Right lobe of liver (tissue), 6 donors: ENCODE measurements at places on chromosomes 3 and 15. TPM values are rescaled to one million over a fixed set of nuclear protein-coding genes. Genes with fewer than 3 reads are reported as not detected.

DNA sequence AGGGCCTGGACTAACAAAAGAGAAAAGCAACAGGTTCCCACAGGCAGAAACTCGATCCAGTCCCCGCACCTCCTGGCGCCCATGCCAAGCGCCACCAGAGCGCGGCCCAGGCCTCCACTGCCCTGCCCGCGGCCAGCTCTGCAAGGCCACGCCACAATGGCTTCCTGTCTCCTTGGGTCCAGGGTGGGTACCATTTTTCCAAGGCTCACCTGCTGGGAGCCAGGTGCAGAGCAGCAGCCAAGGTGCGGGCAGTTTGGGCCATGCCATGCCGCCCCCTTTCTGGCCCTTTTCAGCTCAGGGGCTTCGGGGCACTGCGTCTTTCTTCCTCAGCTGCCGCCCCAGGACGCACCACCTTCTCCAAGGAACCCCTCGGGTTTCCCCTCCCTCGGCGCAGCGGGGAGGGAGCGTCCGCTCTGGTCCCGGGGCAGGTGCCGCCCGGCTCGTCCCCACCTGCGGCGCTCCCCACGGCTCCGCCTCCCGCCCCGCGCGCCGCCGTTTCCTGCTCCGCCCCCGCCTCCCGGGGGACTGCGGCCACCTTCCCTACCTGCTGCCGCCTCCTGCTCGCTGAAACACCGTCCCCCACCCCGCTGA, at the start of gene ILDR1:
Gene ILDR1 (minus strand): TSS at position 437 of the 591 bp plus-strand sequence. CDS start 170 bp downstream, at position 267.
- H3K36me3 ChIP-seq, result no peaks in the 10 kb centered on the region
- no peaks in the 10 kb centered on the region for H3K4me1 ChIP-seq
- H3K4me3 ChIP-seq, result peak within 1 kb of the TSS; percentile 40
- H3K27ac ChIP-seq, result no peak within 1 kb of the TSS

- peak; percentile 75 for DNase-seq
- no peaks in the 10 kb centered on the region for H3K36me3 ChIP-seq
- H3K27me3 ChIP-seq, result no peaks in the 10 kb centered on the region
These were observed 41.0 kb downstream of the ABHD2 start for GRCh38 chr15:89129123-89129815.

DNA sequence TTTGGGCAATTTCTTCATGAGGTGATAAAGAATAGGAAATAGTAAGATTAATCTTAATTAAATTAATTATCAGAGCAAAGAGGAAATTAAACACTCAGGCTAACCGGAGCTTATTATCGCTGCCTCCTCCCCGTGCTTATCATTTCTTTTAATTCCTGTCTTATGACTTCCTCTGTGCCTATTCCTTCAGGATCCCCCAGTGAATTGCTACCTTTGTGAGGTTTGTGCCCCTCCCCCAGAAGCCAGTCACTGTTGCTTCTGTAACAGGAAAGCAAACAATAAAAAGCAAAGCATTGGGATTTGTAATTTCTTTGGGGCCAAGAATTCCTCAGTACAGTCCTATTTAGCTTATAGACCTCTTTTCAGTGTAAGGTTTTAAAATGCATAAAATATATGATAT, 164.5 kb downstream of the CADPS start:
- H3K4me3 ChIP-seq, result no peak overlapping the region
- no peaks in the 10 kb centered on the region for H3K36me3 ChIP-seq

DNA sequence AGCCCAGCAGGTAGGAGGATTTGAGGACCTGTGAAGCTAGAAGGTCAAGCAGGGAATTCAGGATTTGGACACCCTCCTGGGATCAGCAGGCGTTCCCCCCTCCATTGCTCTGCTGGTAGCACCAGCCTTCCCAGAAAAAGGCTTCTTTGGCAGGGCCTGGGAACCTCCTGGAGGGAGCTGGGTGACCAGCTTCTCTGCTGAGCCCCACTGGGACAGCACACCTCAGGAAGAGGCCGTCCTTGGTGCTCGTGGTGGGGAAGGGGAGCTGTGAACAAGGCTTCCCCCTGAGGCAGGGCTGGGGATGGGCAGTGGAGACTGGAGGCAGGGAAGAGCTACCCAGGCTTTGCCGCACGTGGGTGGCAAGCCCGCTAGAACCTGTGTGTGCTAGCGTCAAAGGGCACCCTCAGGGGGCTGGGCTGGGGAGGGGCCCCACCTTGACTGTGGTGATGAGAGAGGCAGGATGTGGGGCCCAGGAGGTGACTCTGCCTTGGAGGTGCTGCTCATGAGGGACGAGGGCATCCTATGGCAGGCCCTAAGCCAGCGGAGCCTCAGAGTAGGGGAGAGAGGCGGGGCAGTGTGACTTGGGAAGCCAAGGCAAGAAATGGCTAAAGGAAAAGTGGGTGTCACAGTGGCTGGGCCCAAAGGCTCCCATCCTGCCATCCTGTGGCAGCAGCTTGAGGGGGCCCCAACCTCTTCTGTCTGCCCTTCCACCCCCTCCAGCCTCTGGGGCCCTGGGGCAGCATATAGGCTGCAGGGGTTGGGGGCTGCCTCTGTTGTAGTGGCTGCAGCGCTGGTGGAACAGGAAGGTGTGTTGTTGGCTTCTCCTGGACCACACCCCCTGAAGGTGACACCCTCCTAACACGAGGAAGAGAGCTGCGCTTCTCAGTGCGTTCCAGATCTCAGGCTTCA, 20.7 kb downstream of the KLF13 start:
- H3K4me3 ChIP-seq, result no peak overlapping the region
- no peak for DNase-seq
- no peaks in the 10 kb centered on the region for H3K36me3 ChIP-seq
- H3K27me3 ChIP-seq, result no peaks in the 10 kb centered on the region
- H3K27ac ChIP-seq, result peak overlapping the region; percentile 66

Gene HACD3
- total RNA-seq, result 64.7 TPM
